ENCODE measurements at places on chromosomes 2 and 18. TPM values are rescaled to one million over a fixed set of nuclear protein-coding genes. Genes with fewer than 3 reads are reported as not detected.

GRCh38 chr18:58502628-58503027 is 126.3 kb downstream of the ALPK2 start:
- no peak for DNase-seq
- H3K27me3 ChIP-seq, result no peaks in the 10 kb centered on the region
- H3K4me3 ChIP-seq, result no peak overlapping the region
- no peaks in the 10 kb centered on the region for H3K4me1 ChIP-seq
- no peak overlapping the region for H3K27ac ChIP-seq
- no peaks in the 10 kb centered on the region for H3K36me3 ChIP-seq

DNA sequence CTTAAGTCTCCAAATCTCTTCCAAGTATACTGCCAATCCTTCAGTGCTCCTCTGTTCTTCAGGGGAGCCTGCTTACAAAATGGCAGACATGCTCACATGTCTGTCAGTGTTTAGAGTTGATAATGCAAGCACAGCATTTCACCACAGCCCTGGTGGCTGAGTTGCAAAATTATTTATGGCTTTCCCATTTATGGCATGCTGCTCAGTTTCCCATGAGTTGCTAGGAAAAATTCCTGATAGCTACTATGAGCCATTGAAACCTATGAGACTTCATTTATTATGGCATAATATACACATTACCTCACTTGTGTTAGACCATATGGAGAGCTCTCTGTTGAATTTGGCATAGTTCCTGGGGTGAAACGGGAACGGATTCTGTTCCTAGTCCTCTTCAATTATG is 448.7 kb upstream of the TCF4 start:
- no peak overlapping the region for H3K4me3 ChIP-seq
- DNase-seq, result peak; percentile 38
- H3K27ac ChIP-seq, result no peak overlapping the region
- H3K4me1 ChIP-seq, result no peaks in the 10 kb centered on the region
- no peaks in the 10 kb centered on the region for H3K27me3 ChIP-seq
- H3K36me3 ChIP-seq, result no peaks in the 10 kb centered on the region

DNA sequence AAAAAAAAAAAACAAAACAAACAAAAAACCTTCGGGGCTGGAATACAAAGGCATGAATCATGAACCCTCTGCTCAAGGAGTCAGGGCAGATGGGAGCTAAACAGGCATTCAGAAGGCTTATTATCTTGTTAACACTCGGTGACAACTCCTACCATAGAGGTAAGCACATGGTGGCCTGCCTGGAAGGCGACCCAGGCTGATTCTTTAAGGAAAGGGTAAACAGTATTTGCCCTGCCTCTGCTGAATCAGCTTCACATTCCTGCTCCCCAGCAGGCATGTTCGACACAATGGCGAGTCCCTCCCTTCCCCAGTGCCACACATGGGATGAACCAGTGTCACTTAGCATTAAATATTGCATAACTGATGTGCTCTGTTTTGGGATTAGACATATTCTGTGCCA is 191.9 kb downstream of the ARL4C start:
- H3K4me1 ChIP-seq, result peaks cover 9% of the 10 kb centered on the region
- DNase-seq, result no peak
- H3K4me3 ChIP-seq, result no peak overlapping the region
- H3K27ac ChIP-seq, result no peak overlapping the region
- H3K27me3 ChIP-seq, result no peaks in the 10 kb centered on the region
- no peaks in the 10 kb centered on the region for H3K36me3 ChIP-seq

DNA sequence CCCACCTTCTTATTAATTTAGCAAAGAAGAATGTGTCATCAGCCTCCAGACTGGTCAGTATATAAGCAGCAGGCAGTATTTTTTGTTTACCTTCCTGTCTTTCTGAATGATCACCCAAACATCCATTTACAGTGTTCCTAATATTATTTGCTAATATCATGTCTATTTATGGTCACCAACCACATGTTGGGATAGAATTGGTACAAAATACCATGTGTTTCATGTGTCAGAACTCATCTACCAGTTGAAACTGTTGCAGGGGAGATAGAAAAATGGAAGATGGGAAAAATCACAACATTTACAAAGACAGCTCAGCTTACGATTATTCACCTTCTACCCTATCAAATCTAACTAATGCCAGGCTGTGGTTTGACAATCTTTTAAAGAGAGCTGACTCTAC is 66.2 kb downstream of the ANKRD44 start:
- no peaks in the 10 kb centered on the region for H3K36me3 ChIP-seq
- H3K4me1 ChIP-seq, result peaks cover 2% of the 10 kb centered on the region
- no peak for DNase-seq
- no peak overlapping the region for H3K27ac ChIP-seq
- no peak overlapping the region for H3K4me3 ChIP-seq

GRCh38 chr2:75428646-75429443 is 131.9 kb downstream of the EVA1A start:
- no peak overlapping the region for H3K4me3 ChIP-seq
- H3K4me1 ChIP-seq, result no peaks in the 10 kb centered on the region
- H3K27ac ChIP-seq, result no peak overlapping the region
- DNase-seq, result no peak
- H3K36me3 ChIP-seq, result no peaks in the 10 kb centered on the region

DNA sequence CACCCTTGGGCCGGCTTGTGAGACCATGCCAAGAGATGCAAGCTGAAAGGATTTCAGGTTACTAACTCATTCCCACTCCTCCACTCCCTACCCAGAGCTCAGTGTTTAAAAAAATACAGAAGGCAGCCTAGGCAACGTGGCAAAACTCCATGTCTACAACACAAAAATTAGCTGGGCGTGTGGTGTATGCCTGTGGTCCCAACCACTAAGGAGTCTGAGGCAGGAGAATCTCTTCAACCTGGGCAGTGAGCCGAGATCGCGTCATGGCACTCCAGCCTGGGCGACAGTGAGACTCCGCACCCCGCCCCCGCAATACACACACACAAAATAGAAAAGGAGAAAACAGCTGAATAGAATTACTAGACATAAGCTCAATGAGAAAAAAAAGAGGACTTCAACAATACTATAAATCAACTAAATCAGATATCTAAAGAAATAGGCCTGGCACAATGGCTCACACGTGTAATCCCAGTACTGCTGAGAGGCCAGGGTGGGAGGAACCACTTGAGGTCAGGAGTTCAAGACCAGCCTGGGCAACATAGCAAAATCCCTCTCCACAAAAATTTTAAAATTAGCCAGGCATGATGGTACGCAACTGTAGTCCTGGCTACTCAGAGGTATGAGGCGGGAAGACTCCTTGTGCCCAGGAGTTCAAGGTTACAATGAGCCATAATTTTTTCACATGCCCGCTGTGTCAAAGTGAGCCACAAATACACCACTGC is 10.1 kb downstream of the IWS1 start:
- H3K4me1 ChIP-seq, result peaks cover 6% of the 10 kb centered on the region
- peak overlapping the region; percentile 18 for H3K4me3 ChIP-seq
- H3K36me3 ChIP-seq, result peaks cover 8% of the 10 kb centered on the region
- DNase-seq, result peak; percentile 98

- H3K27me3 ChIP-seq, result no peaks in the 10 kb centered on the region
- H3K36me3 ChIP-seq, result no peaks in the 10 kb centered on the region
- H3K4me3 ChIP-seq, result no peak overlapping the region
- peak overlapping the region; percentile 73 for H3K27ac ChIP-seq
- H3K4me1 ChIP-seq, result peaks cover 28% of the 10 kb centered on the region
Observed at GRCh38 chr2:84958135-84959059, 12.6 kb upstream of the KCMF1 start.

DNA sequence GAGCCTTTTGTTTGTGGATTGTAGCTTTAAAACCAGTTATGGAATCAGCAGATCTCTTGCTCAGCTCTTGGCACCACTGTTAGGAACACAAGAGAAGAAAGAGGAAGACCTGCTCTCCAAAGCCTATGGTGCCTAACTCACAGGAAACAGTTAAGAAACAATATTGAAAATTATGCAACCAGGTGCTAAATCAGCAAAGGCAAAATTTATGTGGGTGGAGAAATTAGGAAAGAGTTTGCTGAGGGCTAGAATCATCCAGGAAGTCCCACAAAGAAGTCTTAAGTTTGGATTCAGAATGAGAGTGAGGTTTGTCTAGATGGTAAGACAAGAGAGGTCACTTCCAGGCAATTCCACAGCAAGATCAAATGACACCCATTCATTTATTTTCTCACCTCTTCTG is 49.4 kb downstream of the AOX1 start:
- no peak for DNase-seq
- H3K4me1 ChIP-seq, result no peaks in the 10 kb centered on the region
- no peaks in the 10 kb centered on the region for H3K27me3 ChIP-seq
- H3K36me3 ChIP-seq, result peaks cover 2% of the 10 kb centered on the region
- no peak overlapping the region for H3K27ac ChIP-seq

GRCh38 chr2:56227811-56228210 is 44.0 kb downstream of the CCDC85A start:
- H3K4me3 ChIP-seq, result no peak overlapping the region
- no peaks in the 10 kb centered on the region for H3K4me1 ChIP-seq
- H3K27ac ChIP-seq, result no peak overlapping the region
- DNase-seq, result no peak
- H3K27me3 ChIP-seq, result no peaks in the 10 kb centered on the region

DNA sequence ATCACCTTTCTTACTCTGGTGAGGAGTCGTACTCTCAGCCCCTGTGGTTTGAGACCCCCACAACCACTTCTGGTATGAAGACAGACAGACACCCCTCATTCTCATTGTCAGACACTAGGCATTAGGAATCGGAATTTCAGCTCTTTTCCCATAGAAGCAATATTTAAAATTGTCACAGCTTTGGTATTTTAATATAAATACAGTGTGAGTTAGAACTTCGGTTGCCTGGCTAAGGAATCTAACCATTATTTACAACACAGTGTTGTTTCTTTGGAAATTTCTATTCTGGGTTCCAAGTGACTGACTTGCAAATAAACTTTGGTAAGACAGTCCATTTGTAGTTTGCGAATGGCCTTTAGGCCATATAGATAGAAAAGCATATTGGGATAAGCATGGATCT is 318.1 kb downstream of the PARD3B start:
- H3K4me3 ChIP-seq, result no peak overlapping the region
- no peaks in the 10 kb centered on the region for H3K27me3 ChIP-seq
- H3K36me3 ChIP-seq, result no peaks in the 10 kb centered on the region
- no peak overlapping the region for H3K27ac ChIP-seq
- no peak for DNase-seq

GRCh38 chr18:9260388-9261380 is 73.9 kb upstream of the TWSG1 start:
- no peaks in the 10 kb centered on the region for H3K27me3 ChIP-seq
- H3K4me1 ChIP-seq, result no peaks in the 10 kb centered on the region
- H3K27ac ChIP-seq, result no peak overlapping the region
- no peak for DNase-seq
- H3K36me3 ChIP-seq, result no peaks in the 10 kb centered on the region

DNA sequence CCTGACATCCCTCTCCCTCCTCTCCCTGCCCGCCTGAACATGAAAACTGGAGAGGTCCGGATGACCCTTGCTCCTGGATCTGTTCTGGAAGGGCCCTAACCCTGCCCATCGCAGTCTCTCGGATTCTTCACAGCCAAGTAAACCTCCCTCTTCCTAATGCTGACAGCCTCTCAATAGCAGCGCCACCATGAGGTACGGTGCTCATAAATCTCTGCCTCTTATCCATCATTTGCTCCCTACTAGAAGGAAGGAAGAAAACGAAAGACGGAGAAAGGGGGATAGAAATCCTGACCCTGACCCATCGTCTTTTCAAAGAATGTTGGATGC is 257.9 kb downstream of the BCL11A start:
- H3K27me3 ChIP-seq, result no peaks in the 10 kb centered on the region
- H3K4me1 ChIP-seq, result no peaks in the 10 kb centered on the region
- H3K4me3 ChIP-seq, result no peak overlapping the region

DNA sequence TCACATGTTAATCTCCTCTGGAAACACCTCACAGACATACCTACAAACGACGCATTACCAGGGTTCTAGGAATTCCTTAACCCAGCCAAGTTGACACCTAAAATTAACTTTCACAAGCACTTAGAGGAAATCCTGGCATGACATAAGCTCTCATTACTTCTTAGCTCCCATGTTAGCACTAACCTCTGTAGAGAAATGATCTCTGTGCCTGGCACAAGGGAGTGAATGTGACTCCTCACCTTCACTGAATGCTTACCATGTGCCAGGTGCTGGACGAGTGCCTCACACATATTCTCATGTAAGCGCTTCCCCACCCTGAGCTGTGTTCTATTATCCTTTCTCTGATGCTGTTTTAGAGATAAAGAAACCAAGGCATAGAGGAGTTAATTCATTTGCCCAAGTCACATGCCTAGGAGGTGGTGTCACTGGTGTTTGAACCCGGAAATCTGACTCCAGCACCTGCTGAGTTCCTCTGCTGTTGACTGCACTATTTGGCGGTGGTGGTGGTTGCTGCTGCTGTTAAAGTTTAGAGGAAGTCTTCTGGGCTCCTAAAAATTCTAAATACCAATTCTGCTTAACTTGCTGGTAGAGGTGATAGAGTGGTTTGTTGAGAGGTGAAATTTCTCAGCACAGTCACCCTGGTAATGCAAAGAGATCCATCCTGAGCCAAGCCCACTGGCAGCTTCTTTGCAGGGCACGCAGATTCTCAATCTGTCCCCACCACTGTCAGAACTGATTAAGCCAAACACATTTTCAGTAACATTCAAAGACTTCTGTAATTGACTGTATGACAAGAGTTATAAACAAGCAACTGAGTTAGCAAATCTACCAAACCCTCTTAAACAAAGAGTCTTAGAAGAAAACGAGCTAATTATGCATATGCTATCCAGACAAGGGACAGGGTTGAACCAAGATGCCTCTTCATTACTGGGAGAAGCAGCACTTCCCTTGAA is 200.3 kb downstream of the CMPK2 start:
- H3K27me3 ChIP-seq, result no peaks in the 10 kb centered on the region
- no peak overlapping the region for H3K4me3 ChIP-seq
- no peaks in the 10 kb centered on the region for H3K4me1 ChIP-seq
- no peak for DNase-seq
- no peak overlapping the region for H3K27ac ChIP-seq

GRCh38 chr2:168874368-168875054 is 15.7 kb downstream of the SPC25 start:
- H3K27ac ChIP-seq, result no peak overlapping the region
- H3K4me1 ChIP-seq, result no peaks in the 10 kb centered on the region
- DNase-seq, result no peak
- H3K27me3 ChIP-seq, result no peaks in the 10 kb centered on the region
- H3K36me3 ChIP-seq, result no peaks in the 10 kb centered on the region

The ARHGAP28 gene
- 27.2 TPM for total RNA-seq

The AQP12B gene
- total RNA-seq, result not detected

The SP9 gene
- total RNA-seq, result not detected

The EHBP1 gene
- total RNA-seq, result 129 TPM

The TMEM200C gene
- 0.17 TPM for total RNA-seq

The TAF4B gene
- 2.6 TPM for total RNA-seq

The HTRA2 gene
- 45.7 TPM for total RNA-seq
